ENCODE measurements at places on chromosomes 3 and 15. TPM values are rescaled to one million over a fixed set of nuclear protein-coding genes. Genes with fewer than 3 reads are reported as not detected.
A peak's percentile ranks its signal among the peaks of the same experiment; 100 is the strongest.

DNA sequence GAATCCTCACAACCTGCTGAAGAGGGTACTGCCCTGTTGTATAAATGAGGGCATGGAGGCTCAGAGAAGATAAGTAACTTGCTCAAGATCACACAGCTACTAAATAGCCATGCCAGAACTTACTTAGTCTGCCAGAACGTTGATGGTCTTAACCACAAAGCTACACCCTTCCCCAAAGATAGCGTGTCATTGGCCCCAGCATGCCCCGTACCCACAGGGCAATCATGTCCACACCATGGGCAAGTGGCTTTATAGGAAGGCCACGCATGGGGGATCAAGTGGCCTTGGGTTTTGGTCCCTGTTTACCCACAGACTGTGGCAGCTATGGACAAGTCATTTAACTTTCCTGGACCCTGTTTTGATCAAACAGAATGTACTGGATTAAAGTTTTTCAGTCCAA is 15.9 kb upstream of the ARHGEF3 start:
- no peak for DNase-seq

The COL8A1 gene
- 24.4 TPM for total RNA-seq

GRCh38 chr3:13064159-13064868 is 8.9 kb downstream of the IQSEC1 start:
- DNase-seq = no peak

- no peak for DNase-seq
These were observed 15.9 kb upstream of the MRPL3 start for GRCh38 chr3:131518680-131519079.

DNA sequence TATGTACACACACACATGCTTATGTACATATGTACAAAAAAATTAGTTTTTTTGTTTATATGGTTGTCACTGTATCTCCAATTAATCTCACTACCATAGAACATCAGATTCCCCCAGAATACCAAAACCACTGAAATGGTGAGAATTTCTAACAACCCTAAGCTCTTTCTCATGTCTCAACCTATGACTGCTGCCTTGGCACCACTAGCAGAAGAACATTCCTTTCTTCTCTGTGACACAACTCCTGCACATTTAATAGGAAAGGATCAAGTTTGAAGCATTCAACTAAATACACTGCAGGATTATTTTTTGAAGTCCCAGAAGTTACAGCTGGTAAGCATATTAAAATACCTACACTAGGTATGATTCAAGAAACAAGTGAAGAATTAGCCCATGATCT is 109.6 kb downstream of the FAM174B start:
- DNase-seq = no peak

DNA sequence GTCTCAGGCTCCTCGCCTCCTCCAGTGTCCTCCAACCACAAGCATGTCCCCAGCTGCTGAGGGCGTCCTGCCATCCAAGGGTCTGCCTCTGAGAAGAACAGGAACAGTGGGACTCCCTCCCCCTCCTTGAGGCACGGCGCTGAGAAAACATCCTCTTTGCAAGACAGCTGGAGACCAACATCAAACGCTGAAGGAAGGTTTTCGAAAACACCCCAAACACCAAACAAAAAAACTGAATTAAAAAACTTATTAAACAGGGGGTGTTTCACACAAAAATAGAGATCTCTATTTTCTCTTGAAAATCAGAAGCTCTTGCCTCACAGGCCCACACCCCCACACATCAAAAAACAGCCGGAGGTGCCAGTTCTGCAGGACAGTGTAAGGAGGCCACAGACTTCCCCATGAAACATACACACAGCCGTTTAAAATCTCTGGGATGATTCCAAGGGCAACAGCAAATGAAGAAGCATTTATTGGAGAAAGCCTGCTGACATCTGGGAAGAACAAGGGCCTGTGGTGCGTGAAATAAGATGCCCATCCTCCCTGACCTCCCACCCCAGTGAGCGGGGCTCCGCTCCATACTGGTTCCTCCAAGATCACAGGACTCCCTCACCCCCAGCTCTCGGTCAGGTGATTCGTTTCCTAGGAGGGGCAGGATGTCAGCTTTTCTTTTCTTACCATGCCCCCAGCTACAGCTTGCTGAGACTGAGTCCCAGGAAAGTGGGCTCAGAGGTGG is 71.3 kb downstream of the NUP210 start:
- no peak for DNase-seq

The SMCO1 gene
- not detected for total RNA-seq

The CYP1A2 gene
- total RNA-seq = not detected

DNA sequence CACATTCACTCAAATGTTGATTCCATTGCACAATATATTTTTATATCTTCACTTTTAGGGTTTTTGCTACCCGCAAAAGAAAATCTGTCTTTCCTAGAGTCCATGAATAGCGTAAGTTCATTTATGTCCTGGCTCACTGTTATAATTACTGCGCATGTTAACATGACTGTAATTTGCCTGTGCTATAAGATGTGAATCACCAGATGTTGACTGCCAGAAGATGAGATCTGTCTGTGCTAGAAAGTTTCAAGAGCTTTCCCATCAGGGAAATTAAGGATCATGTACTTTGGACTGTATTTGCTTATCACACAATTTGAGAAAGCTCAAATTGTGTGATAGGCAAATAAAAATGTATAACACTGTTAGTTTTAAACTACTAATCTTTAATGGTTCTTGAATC is 322.5 kb downstream of the CHL1 start:
- no peak for DNase-seq

- DNase-seq = no peak
These were observed 100.7 kb upstream of the PTPRG start for GRCh38 chr3:61460636-61461035.

GRCh38 chr15:35490511-35490910 is 55.5 kb downstream of the DPH6 start:
- no peak for DNase-seq

- no peak for DNase-seq
These were observed 13.0 kb upstream of the MYO5C start for GRCh38 chr15:52308446-52309153.

DNA sequence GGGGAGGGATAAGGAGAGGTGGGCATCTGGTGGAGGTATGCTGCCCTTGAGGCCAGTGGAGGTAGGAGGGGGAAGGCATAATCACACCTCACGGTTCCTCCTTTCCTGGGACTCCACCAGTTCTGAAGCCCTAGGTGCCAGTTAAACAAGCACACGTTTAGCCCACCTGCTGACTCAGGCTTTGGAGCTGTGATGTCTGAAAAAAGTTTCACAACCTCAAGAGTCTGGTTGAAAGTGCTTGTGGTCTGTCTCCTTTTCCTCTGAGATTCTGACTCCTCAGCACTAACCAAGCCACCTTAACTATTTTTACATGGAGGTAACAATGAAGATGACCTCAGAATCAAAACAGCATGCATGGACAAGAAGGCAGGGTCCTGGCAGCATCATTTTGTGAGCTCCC is 23.0 kb downstream of the HPS3 start:
- peak; percentile 67 for DNase-seq

DNA sequence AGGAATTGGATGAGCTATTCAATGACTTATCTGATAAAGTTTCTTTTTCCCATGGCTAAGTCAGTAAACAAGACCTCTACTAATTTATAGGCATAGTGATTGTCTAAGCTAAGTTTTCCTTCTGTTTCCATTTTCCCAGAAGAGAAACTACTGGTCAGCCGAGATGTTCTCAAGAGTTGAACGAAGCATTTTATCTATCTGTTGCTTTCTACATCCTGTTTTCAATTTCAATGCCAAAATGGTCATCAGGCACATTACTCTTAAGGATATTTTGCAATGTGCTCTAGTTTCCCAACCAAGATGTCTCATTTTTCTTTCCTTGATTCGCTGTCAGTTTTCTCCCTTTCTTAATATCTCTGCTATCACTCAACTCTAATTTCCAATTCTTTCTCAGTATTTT is 228.7 kb downstream of the MBNL1 start:
- no peak for DNase-seq

DNA sequence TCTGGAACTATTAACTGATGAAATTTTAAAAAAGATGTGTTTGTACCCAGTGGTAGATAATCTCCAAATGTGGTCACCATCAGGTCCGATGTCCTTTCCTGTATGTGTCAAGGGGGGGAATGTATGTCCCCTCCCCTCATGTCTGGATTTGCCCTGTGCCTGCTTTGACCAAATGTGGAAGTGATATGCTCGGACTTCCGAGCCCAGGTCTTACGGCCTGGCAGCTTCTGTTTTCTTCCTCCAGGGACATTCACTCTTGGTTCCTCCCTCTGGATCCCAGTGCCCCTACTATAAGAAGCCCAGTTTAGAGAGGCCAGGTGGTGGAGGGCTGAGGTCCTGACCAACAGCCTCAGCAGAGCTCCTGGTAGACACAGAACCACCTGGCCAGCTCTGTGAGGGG is 75.5 kb downstream of the CCR1 start:
- no peak for DNase-seq

The ALG1L2 gene
- total RNA-seq = not detected

GRCh38 chr3:60584250-60584649 is 667.0 kb downstream of the FHIT start:
- no peak for DNase-seq

GRCh38 chr3:152030320-152030719 is 156.9 kb downstream of the SUCNR1 start:
- DNase-seq = no peak

DNA sequence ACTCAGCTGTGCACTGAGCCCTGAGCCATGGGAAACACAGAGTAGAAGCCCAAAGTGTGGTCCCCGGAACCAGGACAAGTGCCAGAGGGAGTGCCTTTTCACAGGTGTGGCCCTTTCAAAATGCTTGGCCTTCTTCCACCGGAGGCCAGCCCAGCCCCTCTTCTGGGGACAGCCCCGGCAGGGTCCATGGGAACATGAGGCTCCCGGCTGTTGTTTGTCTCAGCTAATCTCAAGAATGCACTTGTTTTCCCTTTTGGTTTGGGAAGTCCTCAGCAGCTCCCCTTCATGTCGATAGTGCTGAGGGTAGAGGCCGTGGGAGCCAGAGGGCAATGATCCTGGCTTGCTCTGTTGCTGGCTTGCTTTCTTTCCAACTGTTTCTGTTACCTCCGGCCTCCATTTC is 91.1 kb upstream of the MRPS22 start:
- no peak for DNase-seq

GRCh38 chr3:142120707-142121106 is 28.6 kb downstream of the TFDP2 start:
- no peak for DNase-seq

DNA sequence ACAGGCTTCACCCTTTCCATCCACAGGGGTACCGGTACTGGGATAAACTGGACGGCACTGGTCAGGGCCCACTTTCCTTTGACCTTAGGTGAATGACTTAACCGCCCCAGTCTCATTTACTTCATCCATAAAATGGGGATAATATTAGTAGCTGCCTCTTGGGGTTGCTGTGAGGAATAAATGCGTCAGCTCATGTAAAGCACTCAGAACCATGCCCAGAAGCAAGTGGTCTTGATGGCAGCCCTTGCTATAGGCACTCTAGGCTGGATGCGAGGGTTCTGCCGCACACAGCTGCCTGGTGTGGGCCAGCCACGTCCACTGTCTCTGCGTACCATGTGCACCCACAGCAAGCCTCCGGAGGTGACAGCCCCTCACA is 32.2 kb upstream of the FBLN2 start:
- no peak for DNase-seq

Measured in kidney epithelial cell (primary cell).